CD4-positive, alpha-beta T cell treated with Interleukin-15 for 4 hours (primary cell): ENCODE measurements at places on chromosomes 2 and 18.

DNA sequence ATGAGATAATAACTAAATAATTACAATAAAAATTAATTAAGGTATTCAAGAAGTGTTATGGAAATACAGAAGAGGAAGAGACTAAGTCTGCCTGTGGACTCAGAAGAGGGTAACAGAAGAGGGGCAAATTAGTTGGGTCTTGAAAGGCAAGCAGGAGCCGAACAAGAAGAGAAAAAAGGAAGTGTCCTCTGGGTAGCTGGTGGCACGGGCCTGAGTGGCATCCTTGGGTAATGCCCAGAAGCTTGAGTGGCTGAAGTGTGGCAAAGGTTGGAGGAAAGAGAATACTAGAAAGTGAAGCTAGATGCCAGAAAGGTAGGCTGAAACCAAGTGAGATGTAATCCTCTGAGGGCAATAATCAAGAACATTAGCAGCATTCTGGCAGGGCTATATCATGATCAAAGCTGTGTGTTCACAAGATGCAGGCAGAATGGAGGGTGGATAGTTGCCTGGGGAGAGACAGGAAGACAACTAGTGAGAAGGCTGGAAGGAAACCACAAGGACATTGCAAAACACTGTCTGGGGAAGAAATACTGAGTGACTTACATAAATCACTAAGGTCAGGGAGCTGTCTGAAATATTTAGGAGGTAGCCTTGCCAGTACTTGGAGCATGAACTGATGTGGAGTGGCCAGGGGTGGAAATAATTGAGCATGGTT lies 16.2 kb downstream of the DOCK10 start:
- DNase-seq, result peak; percentile 30

DNA sequence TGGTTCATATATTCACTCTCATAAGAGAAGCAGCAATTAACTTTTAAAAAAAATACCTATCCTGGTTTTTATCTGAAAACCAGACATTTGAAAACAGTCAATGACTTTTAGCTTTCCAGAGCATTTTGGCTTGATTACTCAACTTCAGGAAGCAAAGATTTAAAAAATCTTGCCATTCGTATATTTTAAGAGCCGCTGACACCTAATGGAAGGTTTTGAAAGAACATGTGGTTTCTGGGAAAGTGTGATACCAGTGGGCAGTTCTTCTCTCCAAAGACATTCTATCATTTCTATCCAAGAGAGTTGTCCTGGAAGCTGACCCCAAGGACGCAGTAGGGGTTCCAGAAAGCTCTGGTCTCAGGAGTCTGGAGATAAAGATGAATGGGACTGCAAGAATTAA lies 234.7 kb downstream of the TTC32 start:
- DNase-seq, result no peak

DNA sequence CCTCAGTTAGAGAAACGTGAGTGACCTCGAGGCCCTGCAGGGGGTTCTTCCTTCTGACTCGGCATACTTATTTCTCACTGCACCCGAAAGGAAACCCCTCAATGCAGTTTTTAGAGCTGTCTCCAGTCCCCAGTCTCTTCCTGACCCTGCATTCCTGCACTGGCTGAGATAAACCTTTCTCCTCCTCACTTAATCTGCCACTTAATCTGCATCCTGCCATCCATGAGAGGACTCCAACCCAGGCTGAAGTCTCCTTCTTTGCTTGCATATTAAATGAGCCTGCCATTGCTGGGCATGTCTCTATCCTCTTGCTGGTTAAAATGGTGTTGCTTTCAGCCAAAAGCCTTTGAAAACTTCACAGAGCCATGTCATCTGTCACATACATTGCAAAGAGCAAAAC lies 125.6 kb upstream of the GATA6 start:
- DNase-seq, result no peak

DNA sequence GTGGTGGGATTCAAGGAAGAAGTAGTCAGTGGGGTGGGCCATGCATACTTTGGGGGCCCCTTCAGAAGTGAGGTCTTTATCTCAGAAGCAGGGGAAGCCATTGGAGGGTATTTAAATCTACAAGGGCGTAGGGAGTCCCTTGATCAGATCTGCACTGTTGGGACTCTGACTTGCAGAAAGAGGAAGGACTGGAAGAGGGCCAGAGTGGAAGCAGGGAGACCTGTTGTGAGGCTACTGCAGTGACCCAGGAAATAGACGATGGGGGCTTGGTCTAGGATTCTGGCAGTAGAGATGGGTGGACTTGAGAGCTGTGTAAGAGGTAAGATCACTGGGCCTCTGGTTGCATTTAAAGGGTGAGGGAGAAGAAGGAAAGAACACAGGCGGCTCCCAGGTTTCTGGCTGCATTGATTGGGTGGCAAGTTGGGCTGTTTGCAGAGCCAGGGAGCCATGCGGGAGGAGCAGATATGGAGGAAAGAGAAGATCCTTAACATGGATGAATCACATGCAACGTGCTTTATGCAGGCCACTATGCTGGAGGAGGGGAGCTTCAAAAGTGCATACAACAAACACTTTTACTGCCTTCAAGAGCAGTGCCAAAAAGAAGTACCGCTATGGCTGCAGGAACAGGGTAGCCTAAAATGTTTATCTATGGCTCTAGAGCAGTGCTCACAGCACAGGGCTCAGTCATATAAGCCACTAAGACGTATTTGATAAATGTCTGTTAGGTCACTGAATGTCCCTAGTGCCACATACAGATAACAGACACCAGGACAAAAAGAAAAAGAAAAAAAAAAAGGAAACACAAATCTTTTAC lies 2.3 kb downstream of the SFXN5 start:
- no peak for DNase-seq

DNA sequence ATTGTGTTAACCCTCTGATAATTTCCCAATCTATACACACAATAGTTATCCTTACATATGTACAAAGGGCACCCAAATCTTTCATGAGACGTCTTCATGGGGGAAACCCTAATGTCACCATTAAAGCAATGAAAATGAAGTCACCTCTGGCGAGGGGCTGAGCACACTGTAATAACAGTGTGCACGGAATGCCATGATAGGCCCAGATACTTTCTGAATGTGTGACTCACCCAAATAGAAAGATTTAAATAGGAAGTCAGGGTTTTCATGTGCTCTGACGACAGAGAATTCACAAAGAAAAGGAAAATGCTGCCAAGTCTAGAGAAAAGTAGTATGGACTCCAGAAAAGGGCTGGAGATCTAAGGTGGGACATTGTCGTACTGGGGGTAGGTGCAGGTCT lies 128.3 kb downstream of the SATB2 start:
- DNase-seq, result no peak

- DNase-seq, result no peak
These were observed 62.5 kb upstream of the RAPGEF4 start for GRCh38 chr2:172673056-172673683.

DNA sequence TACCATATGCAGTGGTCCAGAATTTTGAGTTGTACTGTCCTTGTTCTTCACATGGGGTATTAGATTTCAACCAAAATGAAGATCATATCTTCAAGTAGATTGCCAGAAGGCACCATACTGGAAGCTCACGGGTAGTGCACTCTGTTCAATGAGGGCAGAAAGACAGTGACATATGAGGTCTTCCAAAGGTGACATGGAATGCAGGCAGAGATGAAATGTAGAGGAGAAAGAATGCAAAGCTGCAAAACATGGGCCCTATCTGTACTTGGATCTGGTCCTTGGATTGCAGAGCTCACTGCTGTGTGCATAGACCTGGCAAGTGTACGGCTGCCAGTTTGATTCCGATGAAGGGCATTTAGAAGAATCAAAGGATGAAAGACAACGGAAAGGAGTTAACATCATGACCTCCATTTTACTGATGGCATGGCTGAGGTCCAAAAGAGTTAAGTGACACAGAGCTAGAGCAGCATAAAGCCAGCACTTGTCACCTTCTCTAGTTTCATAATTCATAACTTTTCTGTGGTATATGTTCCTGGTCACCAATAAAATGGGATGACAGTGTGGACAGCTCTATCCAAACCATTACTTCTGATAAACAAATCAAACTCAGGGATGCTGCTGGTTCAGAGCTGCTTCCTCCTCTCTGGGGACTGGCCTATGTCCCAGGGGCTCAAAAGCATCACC lies 64.7 kb downstream of the BCL2 start:
- no peak for DNase-seq

- DNase-seq, result peak; percentile 7
These were observed 570.1 kb downstream of the PLCL1 start for GRCh38 chr2:198374375-198375082.

DNA sequence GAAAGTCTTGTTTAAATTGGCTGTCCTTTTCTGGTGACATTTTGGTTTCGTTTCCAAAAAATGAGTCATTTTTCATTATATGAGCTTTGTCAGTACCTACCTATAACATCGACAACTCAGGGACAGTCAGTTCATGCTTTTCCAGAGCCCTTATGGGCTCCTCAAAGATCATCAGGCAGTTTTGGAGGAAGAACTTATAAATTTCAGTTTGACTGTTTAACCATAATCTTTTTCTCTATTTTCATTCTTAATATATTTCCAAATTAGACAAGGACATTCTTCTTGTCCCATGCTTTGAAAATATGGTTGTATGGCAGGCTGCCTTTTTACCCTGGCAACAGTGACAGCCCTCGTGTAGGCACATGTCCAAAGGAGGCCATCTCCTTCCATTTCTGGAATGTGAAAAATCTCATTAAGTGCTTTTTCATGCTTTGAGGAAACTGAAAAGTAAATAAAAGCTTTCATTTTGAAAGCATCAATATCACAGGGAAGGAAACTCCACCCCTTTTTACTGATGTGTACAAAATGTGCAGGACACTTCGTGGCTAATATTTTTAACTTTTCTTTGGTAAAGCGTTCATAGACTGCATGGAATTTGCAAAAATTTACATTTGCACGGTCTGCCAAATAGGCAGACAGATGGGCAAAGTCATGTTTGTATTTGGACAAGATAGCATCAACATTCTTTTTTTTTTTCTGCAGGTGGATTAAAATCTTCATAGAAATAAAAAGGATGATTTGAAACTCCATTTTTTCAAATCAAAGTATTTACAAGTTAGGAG lies 7.2 kb upstream of the PROC start:
- DNase-seq, result peak; percentile 39

GRCh38 chr2:28621172-28622100 lies 125.6 kb downstream of the PLB1 start:
- DNase-seq, result peak; percentile 82

DNA sequence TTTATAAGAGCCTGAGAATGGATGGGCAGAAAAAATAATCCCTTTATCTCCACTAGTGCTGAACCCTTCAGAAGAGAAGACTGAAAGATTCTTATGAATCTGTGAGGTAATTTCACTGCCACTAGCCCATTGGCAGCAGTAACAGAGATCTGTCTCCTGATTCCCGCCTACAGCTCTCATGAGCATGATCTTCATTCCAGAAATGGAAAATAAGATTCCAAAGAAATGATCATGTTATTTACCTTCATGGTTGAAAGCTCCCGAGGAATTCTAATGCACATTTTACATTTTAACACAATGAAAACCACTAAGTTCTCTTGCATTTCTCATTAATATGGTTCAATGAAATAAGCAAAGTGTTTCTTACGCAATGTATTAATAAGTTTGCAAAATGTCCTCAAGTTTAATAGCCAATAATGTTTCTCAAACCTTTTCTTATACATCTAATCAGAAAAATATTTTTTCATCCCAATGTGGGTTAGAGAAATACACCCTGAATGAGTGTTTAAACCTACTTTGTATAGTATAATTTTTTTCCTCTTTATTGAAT lies 905.6 kb downstream of the TMEM182 start:
- no peak for DNase-seq

- DNase-seq, result peak; percentile 33
These were observed 39.9 kb downstream of the TANK start for GRCh38 chr2:161199912-161200701.

DNA sequence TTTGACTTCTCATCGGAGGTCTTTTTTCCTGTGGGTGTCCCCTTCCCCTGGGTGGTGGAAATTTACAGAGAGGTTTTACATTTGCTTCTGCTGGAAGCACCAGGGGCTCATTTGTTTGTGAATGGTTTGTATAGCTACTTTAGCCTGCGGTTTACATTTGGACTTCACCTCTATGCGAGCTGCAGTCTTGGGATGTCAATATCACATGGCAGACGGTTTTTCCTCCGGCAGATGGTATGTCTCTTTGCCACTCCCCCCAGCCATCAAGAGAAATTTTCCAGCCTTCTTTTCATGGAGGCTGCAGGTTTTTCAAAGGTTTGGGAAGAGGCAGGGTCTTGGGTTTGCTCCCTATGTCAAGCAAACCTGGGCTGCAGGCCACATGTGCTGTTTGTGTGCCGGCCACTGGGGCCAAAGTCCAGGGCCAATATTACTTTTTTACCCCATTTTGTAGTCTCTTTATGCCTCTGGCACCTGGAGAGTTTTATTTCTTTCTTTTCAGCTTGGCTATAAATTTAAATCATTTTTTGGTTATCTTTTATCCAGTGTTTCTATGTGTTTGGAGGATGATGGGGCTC lies 23.9 kb upstream of the BOD1L2 start:
- no peak for DNase-seq

GRCh38 chr2:232389327-232389726 lies 10.8 kb downstream of the ALPP start:
- DNase-seq, result no peak

GRCh38 chr2:26144953-26145680 lies 27.8 kb upstream of the GAREM2 start:
- peak; percentile 66 for DNase-seq

DNA sequence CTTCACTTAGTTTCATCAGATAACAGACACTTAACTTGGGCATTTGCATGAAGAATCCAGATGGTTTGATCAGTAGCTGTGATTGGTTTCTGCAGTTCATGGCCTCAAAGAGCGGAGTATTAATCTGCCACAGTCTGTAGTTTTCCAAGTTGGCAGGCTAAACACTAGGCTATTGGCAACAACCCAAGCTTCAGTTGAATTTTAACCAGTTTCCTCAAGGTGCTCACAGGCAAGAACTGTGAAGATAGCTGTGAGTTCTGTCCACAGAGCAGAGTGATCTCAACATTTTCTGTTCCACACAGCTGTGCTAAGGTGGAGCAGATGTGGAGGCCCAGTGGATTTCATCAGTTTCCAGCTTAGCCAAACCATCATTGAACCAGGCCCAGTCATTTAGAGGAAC lies 469.5 kb upstream of the LINC00305 start:
- DNase-seq, result no peak

DNA sequence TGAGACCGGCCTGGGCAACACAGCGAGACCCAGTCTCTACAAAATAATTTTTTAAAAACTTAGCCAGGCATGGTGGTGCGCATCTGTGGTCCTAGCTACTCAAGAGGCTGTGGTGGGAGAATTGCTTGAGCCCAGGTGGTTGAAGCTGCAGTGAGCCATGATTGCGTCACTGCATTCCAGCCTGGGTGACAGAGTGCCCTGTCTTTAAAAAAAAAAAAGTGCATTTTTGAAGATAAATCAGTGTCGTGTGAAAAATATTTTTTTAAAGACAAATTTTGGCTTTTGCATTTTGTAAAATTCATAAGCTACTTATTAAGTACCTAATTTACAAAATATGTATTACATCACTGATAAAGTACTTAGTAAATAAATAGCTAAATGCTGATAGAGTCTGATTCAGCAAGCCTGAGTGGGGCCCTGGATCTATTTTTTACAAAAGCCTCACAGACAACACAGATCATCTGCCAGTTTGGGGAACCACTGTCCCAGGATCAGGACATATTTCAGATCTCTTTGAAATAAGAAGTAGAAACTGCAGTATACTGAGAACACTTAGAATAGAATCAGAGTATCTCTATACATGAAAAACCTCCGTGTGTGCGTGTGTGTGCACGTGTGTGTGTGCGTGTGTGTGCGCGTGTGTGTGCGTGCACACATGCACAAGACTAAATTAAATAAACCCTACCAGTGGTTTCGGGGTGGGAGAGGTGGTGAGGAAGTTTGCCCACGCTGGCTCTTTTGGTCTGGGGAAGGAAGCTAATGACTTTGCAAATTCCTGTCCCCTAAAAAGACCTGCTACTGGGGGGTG lies 61.6 kb downstream of the AAK1 start:
- no peak for DNase-seq

GRCh38 chr2:44763275-44763782 lies 178.2 kb upstream of the SIX3 start:
- no peak for DNase-seq

GRCh38 chr2:164975891-164976290 lies 20.6 kb upstream of the SLC38A11 start:
- no peak for DNase-seq
